ENCODE measurements at places on chromosomes 5 and 9. TPM values are rescaled to one million over a fixed set of nuclear protein-coding genes. Genes with fewer than 3 reads are reported as not detected.

- DNase-seq = peak; percentile 47
Observed at GRCh38 chr5:56088967-56089829, 94.4 kb upstream of the IL6ST start.

DNA sequence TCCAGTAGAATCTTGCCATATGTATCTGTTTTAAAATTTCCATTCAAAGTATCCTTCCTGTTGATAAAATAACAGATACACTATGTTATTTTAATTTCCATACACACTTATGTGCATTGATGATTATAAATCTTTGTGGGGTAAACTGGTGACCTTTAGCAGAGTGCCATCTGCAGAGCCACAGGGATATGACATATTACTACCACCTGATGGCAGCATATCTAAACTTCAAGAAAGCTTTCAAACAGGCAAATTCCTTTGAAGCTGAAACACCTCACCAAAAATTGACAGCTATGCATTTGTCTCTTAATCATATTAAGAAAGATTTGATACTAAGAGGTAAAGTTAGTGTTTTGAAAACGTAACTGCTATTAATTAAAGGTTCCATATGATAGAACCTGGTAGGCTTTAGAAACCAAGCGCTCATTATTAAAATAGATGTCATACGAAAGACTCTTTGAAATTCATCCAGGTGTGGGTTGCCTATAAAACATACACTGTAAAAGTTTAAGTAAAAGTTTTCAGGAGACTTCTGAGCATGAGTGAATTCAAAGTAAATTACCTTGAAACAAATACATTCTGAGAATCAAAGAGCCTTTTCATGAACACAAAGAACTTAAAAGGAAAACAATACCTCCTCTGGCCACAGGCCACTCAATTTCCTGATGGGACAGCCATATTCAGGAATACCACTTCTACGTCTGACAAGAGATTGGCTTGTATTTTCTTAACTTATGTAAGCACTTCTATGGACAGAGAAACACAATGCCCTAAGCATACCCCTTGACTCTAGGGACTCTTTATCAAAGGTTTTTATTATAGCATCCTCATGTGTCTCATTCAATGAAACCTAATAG, 93.3 kb downstream of the KIAA0825 start:
- DNase-seq = peak; percentile 32

- DNase-seq = no peak
Observed at GRCh38 chr5:135053278-135053677, 19.2 kb upstream of the PITX1 start.

- peak; percentile 27 for DNase-seq
Observed at GRCh38 chr5:137752905-137753690, 1.1 kb downstream of the HNRNPA0 start.

DNA sequence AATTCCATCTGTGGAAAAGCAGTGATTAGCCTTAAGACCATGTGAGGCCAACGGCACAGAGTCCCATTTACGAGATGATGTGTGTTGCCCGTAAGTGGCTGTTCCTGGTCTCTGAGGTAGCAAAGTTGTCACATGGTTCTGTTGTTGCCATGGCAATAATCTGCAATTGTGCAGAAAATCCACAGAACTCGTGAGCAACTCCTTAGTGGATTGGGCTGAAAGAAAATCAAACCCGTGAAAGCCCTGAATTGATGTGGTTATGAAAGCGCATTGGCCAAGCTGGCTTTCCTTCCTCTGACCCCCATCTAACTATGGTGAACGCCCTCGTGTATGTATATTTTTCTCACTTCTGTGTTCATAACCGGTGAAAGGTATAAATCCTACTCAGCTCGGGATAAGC, 614.7 kb downstream of the EBF1 start:
- no peak for DNase-seq

DNA sequence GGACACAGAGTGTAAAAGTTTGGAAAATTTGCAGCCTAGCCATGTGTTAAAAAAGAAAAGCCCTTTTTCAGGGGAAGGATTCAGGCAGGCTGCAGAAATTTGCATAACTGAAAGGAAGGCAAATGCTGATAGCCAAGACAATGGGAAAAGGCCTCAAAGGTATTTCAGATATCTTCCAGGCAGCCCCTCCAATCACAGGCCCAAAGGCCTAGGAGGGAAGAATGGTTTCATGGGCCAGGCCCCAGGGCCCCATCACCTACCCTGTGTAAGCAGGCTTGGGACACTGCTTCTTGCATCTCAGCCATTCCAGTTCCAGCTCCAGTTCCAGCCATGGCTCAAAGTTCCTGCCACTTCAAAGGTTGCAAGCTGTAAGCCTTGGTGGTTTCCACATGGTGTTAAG, 4.8 kb downstream of the S100Z start:
- DNase-seq = no peak

GRCh38 chr5:10420932-10421331, 20.7 kb upstream of the ROPN1L start:
- peak; percentile 2 for DNase-seq

- DNase-seq = peak; percentile 33
Observed at GRCh38 chr9:87684627-87685219, 41.2 kb upstream of the CTSL start.

- no peak for DNase-seq
Observed at GRCh38 chr5:1875281-1875842, 7.4 kb downstream of the IRX4 start.

- DNase-seq = no peak
Observed at GRCh38 chr9:93085676-93086075, 10.3 kb upstream of the CARD19 start.

- no peak for DNase-seq
Observed at GRCh38 chr5:14435481-14435880, 146.1 kb upstream of the OTULINL start.

DNA sequence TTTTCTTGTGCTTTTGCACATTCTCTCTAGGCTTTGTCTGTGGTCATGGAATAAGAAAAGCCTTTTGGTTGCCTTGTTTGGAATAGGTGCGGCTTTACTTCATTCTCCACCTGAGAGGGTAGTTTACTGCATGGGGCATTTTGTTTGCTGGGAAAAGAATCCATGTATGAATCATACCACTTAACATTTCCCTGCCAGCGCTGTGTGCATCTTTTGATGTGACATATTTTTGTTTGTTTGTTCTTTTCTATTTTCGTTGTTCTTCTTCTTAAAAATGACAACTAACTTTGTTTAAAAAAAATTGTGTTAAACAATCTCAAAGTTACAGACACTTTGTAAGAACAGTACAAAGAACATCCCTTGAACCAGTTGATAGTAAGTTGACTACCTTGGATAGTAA, 113.2 kb downstream of the GCNT1 start:
- no peak for DNase-seq

GRCh38 chr9:517993-518392, 303.3 kb downstream of the DOCK8 start:
- no peak for DNase-seq

DNA sequence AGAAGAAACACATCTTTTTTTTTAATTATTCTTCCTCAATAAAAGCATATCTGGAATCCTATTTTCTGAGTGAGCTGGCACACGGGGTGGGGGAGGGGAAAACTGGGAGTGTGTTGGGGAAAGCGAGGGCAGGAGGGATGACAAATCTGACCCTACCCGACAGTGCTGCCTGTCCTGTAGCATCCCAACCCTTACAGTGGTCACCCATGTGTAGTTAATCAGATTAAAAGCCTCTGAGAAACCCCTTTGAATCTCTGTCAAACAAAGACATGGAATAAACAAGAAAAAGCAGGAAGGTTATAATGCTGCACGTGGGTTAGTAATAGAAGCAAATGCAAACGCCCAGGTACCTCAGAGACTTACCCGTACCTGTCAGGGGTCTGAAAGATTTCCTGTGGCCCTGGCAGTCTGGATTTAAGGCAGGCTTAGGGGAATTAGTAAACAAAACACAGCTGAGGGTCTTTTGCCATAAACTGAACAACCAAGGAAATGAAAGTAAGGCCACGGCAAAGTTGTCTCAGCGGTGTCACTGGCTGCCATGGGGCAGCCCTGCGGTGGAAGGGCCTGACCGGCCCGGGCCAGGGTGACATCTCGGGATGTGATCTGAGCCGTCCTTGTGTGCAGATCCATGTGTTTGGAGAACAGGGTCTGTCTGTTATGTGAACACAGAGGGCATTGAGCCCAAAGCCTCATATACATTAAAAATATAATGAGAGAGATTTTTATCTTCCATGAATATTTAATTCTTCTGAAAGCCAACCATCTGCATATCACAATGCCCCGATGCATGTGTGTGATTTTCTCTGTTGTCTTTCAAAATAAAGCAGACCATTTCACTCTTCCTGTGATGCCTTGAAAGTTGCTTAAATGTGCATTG, 308.2 kb downstream of the ZNF608 start:
- DNase-seq = peak; percentile 4

DNA sequence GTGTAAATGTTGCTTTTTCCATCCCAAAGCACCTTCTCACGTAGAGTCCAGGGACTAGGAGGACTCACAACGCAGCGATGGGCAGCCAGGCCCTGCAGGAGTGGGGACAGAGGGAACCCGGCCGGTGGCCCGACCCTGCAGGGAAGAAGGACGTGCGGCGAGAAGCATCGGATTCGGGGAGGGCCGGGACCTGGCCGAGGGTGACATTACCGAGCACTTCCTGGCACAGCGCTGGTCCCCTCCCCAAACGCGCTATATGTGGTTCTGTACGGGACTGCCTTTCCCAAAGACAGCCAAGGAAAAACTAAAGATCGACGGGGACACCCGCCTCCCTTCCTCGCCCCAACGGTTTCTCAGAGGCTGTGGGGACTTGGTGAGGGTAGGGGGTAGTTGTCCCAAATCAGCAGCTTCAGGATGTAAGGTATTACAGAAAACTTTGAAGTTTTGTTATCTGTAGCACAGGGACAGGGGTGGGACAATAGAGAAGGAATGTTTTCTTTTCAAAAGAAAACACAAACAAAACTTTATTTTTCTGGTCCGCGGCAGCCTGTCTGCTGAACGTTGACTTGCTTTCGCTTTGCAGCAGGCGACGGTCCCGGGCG, 887 bp upstream of the MAP3K1 start:
- DNase-seq = no peak

GRCh38 chr5:168874713-168875380, 295.7 kb upstream of the PANK3 start:
- DNase-seq = no peak

DNA sequence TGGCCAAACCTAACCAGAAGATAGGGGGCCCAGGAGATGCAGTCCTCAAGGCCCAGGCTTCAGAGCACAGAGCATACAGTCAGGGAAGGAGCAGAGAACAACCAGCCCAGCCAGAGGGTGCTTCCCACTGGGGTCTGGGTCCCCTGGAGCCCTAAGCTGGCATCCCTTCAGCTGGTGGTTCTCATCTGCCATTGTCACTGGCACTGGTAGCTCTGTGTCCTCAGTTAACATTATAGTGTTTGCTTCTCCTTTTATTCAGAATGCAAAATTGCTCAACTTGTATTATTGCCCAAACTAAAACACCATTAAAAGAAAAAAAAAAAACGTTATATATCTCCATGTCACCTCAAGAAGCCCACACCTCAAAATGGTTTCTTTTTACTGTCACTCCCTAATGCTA, 219.2 kb downstream of the ENC1 start:
- DNase-seq = no peak

GRCh38 chr9:114627553-114627952, 16.5 kb downstream of the TMEM268 start:
- DNase-seq = no peak

GRCh38 chr5:119651486-119651885, 22.1 kb downstream of the FAM170A start:
- no peak for DNase-seq

- DNase-seq = no peak
Observed at GRCh38 chr5:151243564-151243963, 9.4 kb upstream of the GM2A start.

GRCh38 chr9:15307523-15307841, 466 bp upstream of the TTC39B start:
- DNase-seq = no peak

Gene PCDHB14
- total RNA-seq = 0.88 TPM

Gene C1QTNF3
- 0.24 TPM for total RNA-seq

Gene MYMK
- total RNA-seq = not detected

Gene BSPRY
- not detected for total RNA-seq

Gene C7
- not detected for total RNA-seq

Gene CDH18
- 22.2 TPM for total RNA-seq

Gene ZNF618
- 2.7 TPM for total RNA-seq

Gene SCGB3A2
- total RNA-seq = not detected

Gene IFNA13
- not detected for total RNA-seq

Gene ANKRD18A
- total RNA-seq = not detected

Measured in RPMI7951 (cell line).